ENCODE measurements at places on chromosomes 12 and 14.

DNA sequence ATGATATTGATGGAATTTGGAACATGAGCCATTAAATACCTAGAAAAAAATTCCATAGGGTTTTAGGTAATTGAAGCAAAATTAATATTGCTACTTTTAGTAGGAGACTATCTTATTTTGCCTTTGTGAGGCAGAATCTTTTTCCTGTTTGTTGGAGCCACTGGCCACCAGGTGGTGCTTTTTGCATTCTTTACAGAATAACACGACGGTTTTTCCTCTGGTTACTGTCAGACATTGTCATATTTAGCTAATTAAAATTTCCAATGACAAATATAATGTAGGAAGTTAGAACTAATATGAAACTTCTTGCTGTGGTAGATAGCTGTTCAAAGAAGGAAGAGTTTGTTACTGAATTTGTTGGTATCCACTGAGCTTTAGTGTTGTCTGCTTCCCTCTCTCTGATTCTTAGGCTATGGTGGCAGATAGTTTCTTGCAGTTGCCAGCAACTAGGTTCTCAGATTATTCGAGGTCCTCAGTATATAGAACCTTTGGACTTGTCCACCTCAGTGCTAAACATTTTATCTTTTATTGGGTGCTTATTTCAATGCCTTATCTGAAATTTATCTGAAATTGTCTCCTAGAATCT lies 25.7 kb downstream of the RAB21 start:
- DNase-seq = peak; percentile 3

DNA sequence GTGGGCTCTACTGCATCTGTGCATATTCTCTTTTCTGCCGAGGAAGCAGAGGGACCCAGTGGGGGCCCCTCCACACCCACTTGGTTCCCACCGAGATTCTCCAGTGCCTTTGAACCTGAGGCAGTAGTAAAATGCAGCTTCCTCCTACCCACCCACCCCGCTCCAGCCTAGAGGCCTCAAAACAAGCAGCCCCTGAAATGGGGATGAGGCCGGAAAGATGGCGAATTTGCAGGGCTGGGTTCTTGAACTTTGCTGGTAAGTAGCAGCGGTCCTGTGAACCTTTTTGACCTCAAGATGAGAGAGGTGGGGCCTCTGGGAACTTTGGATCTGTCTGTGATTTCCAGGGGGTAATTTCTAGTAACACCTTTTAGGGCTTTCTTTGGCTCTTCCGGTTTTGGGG lies 15.4 kb downstream of the PLEKHG3 start:
- DNase-seq = no peak

DNA sequence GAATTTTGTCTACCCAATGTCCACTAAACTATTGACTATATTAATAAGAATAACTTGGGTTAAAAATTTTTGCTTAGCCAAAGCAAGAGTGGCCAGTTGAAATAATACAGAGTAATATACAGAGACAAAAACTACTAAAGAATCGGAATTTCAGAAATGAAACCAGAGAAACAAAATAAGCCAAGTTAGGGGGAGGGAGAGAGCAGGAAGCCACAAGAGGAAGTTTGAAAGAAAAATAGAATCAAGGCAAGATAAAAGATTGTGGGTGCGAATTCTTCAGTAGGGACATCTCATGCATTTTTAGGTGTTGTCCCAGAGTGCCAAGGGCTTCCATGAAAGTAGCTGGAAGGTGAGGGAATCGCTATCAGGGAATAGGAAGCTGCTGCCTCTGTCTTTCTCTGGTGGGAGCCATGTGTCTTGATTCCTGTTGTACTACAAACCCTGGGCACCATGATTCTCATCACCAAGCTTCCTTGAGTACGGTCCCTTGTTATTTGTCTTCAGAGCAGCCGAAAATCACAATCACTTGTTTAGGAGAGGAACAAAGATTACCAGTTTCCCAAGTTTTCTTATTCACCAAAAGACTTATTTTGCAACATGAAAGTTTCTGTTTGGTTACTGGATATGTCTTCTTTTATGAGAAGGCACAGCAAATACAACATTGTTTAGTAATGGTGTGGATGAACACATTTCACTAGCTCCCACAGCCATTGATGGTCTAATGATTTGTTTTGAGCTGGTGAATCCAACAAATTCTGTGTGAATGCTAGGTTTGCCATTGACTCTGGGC lies 16.7 kb downstream of the NEUROD4 start:
- no peak for DNase-seq

- DNase-seq = no peak
Measured at GRCh38 chr14:85417396-85417795, 112.5 kb upstream of the FLRT2 start.

DNA sequence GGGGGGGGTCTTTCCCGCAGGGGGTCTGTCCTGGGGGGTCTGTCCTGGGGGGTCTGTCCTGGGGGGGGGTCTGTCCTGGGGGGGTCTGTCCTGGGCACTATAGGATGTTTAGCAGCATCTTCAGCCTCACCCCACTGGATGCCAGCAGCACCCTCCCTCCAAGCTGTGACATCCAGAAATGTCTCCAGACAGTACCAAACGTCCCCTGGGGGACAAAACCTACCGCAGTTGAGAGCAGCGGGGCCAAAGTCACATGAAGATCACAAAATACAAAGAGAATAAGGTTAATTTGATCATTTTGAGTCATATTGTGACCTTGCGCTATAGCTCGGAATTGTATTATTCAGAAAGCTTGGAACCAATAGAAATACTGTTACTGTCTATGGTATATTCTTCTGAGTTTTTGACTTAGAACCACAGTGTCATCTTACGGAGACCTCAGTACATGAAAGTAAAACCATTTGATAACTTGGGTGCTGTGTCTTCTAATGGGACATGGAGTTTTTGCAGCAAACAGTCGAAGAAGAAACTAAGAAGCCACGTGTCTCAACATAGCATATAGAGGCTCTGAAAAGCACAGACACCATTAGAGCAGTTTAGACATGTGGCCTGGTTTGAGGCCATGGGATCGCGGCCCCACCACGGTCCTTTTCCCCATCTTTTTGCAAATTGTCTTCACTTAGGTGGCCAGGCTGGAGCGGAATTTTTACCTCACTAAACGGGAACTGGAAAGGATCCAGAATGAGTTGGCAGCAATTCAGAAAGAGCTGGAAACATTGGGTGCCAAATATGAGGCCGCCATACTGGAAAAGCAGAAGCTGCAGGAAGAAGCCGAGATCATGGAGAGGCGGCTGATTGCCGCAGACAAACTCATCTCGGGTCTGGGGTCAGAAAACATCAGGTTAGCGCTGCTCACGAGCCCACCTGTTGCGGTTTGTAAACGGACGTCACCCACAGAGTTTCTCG lies 59.9 kb downstream of the CCDC92 start:
- DNase-seq = no peak

DNA sequence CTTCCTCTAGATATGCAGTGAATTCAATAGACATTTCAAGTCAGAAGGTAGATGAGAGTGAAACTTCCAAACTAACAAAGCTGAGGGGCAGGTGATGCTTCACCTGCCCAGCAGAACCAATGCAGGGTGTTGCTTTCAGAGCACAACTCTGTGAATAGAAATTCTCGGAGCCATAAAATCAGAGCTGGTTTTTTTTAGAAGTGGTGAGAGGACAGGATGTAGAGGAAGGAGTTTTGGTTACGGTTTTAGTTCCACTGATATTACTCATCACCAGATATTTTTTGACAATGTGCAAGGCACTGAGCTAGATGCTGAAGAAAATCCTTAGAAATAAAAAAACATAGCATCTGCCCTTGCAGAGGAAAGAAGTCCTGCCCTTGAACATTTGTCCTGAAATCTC lies 62.2 kb downstream of the BMP4 start:
- peak; percentile 81 for DNase-seq

DNA sequence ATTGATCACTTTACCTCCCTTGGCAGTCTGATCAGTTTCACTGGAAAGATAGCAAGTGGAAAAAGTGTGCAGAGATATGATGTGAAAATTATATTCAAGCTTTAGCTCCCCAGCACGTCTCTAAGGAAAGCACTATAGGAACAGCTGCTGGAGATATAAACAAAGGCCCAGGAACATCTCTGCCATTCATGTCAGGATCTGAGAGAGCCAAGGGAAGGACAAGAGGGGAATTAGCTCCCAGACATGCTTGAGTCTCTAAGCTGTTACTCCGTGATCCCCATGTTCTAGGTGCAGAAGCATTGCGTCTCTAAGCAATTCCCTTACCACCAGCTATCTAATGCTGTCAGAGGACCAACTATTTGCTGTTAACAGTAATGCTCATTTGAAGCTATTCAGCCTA lies 700.2 kb downstream of the DIO2 start:
- no peak for DNase-seq

DNA sequence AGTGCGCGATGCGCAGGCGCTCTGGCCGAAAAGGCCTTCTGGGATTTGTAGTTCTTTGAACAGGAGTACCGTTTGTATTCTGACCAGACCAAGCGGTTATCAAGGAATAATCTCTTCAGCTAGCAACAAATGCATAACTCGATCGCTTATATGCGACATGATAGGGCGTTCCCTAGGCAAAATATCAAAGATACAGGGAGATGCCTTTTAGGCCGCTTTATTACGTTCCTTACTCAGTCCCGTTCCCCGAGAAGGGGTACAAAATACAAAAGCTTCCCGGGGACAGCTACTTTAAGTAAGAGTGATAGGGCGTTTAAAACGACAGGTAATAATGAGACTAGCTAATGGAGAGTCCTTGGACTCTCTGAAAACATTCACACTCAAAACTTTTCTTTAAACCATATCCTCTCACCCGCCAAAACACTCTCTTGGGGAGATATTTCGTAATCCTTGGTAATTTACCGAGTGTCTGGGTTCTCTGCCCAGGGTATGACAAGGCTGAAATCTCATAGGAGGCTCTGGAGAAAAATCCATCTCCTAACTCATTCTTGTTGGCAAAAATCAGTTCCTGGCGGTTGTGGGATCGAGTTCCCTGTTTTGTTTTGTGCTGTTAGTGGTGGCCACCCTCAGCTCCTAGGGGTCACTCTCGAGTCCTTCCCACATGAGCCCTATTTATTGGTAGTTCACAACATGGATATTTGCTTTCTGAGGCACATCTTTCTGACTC lies 412 bp upstream of the SNW1 start:
- DNase-seq = peak; percentile 53

- peak; percentile 82 for DNase-seq
Measured at GRCh38 chr14:103597623-103598377, 31.2 kb upstream of the KLC1 start.

GRCh38 chr12:43308776-43309175 lies 243.2 kb downstream of the ADAMTS20 start:
- no peak for DNase-seq

GRCh38 chr14:105622329-105622955 lies 96.1 kb downstream of the TMEM121 start:
- no peak for DNase-seq

DNA sequence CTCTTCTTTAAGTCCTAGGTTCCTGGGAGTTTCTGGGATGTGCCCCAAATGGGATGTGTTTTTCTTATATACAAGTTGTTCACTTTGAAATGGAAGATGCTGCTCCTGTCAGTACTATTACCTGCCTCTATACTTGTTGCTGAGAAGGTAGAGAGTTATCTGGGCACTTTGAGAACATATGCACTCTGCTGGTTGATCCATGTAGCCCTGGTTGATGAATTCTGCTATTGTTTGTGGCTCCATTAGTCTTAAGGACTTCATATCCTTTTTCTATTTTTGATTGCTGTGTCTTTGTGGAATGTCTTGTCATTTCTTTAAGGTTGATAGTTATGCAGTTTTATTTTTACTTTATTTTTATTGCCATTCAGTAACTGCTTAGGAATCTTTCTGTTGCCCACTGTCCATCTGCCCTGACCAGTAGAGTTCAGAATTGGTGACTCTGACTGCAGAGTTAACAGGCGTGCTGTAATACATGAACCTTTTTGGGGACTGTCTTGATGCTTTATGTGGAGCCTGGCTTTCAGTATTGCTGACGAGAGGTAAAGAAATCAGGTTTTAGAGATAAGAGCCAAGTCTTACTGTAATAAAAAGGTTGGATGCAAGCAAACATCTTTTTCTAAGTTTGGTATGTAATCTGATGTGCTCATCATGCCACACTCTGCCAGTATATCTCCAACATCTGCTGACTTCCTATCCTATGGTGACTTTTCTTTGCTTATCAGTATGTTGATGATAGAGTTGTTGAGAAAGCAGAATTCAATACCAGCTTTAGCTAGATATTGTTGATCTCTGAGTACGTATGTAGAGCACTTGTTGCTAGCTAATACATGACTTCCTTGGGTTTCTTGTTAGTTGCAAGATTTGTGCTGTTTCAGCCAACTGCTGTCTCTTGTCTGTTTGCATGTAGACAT lies 1.6 kb downstream of the GMPR2 start:
- no peak for DNase-seq

GRCh38 chr14:88437658-88438057 lies 52.2 kb downstream of the SPATA7 start:
- no peak for DNase-seq

DNA sequence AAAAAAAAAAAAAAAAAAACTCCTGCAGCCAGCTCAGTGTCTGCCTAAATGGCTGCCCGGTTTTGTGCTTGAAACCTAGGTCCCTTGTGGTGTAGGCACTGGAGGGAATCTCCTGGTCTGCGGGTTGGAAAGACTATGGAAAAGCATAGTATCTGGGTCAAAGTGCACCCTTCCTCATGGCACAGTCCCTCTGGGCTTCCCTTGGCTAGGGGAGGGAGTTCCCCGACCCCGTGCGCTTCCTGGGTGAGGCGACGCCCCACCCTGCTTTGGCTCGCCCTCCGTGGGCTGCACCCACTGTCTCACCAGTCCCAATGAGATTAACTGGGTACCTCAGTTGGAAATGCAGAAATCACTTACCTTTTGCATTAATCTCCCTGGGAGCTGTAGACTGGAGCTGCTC lies 14.3 kb downstream of the PTCSC3 start:
- no peak for DNase-seq

- no peak for DNase-seq
Measured at GRCh38 chr14:23627961-23628360, 8.2 kb upstream of the DHRS2 start.

DNA sequence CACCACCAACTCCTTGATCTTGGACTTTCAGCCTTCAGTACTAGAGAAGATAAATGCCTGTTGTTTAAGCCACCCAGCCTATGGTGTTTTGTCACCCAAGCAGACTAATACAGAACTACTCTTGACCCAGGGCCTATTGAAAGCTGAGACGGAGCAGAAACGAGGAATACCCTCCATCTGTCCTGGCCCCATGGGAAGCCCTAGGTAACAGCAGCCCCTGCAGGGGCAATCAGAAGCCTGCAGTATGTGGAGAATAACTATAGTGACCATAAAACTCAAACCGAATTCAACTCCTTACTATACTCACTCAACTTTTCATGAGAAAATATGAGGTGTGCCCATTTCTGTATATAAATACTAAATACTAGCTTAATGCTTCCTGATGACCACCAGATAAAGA lies 307.4 kb downstream of the NUAK1 start:
- no peak for DNase-seq

GRCh38 chr12:68636268-68636667 lies 25.6 kb downstream of the RAP1B start:
- DNase-seq = no peak

GRCh38 chr14:58638231-58639197 lies 752 bp downstream of the DACT1 start:
- peak; percentile 68 for DNase-seq

- peak; percentile 68 for DNase-seq
Measured at GRCh38 chr14:54420478-54421142, 20.6 kb downstream of the CNIH1 start.

All from urothelium cell line (cell line).